Activated T-cell treated with anti-CD3 and anti-CD28 coated beads for 4 hours (primary cell): ENCODE measurements at places on chromosomes 3 and 15.

DNA sequence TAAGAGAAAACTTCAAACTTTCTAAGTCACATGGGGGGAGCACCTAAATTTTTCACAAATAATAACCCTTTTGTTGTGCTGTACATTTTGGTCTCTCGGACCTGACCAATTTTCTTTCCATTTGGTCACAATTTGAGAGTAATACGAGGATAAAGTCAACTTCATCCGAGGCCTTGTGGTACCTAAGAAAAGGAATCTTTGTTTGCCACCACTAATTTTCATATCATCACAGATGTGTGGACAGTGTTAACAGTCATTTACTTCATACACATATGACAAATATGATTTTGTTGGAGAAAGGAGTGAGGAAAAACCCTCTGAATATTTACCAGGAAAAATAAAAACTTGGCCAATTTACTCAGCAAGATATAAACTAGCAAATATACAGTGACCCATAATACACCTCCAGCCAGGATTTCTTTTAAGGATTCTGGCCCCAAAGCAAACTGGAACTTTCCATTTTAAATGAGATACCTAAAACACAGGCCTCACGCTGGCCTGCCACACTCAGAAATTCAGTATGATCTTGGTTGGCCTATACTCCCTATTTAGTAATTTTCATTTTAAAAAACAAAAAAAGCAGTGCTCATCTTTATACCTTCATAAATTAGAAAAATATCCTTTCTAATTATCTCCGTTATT lies 40.7 kb downstream of the VGLL4 start:
- DNase-seq: no peak

DNA sequence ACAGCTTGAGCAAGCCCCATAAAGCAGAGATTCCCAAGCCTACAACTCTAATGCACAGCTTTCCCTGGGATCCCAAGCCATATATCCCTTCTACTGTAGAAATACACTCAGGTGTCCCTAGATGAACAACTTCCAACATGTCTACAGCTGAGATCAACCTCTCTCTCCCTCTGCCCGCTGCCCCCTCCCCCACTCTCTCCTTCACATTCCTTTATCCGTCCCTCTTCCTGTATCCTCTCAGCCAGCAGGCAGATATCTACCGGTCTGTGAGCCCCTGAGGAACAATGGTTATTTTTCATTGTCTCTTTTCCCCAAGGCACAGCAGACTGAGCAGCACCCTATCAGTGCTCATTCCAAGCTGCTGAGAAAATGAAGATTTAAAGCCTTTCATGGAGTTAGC lies 138.6 kb downstream of the SUCLG2 start:
- no peak for DNase-seq

DNA sequence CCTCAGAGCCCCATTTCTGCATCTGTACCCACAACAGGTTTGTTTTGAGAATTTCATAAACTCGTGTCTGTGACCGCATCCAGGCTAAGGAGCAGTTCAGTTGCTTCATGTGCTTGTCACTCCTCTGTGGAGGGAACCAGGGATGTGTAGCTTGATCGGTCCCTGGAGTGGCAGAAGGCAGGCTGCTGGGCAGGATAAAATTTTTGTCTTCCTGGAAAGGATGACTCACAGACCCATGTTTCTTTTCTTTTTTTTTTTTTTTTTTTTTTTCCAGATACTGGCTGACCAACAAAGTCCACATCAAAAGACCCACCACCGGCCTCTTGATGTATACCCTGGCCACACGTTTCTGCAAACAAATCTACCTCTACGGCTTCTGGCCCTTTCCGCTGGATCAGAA lies 70.1 kb downstream of the ST8SIA2 start:
- no peak for DNase-seq

- no peak for DNase-seq
Measured at GRCh38 chr15:26126070-26126469, 262.9 kb upstream of the ATP10A start.

- no peak for DNase-seq
Measured at GRCh38 chr3:13656584-13657301, 107.8 kb downstream of the FBLN2 start.

DNA sequence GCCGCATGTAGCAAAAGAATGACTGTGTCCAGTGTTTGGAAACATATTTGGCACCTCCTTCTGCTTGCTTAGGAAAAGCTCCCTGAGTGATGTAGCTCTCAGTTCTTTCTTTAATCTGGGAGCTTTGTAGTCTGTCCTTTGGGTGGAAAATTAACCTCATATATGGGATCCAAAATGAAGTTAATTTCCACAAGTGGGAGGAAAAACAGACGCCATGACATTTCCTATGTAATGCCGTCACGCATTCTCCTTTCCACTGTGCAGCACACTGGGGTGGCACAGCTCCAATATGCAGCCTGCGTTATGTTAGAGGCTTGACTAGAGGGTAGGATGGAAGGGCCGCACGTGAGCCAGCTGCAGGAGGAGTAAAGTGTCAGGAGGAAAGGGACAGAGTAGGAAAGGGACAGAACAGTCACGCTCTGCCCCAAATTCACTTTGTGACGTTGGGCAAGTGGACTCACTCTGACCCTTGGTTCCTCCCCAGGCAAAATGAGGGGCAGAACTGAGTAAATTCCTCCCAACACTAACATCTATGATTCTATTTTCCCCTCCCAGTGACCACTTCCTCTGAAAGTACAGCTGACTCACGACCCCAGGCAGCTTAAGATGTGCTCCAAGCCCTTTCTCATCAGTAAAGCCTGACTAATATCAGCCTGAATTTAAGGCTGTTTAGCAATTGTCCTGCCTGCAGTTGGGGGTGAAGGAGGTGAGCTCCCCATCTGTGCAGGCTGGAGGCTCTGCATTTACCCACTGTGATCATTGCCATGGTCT lies 176.5 kb upstream of the PFN2 start:
- no peak for DNase-seq
